ENCODE measurements at places on chromosomes 1 and 21.

GRCh38 chr1:246221485-246222255, 285.4 kb downstream of the SMYD3 start:
- no peak for DNase-seq

DNA sequence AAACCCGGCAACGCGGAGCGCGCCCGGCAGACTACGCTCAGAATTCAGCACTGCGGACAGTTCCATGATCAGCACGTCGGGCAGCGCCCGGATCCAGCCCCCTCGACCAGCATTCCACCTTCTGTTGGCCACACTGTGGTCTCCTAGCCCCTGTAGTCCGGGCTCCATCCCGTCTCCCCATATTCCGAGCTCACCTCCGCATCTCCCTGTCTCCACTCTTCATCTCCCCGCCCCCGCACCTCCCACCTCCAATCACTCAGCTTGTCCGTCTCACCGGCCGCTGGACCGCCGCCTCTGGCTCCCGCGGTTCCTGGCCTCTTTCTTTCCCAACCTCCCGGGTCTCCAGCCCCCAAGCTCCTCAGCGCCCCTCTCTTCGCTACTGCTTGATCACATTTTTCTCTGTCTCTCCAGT, 500 bp downstream of the EPHA10 start:
- no peak for DNase-seq

DNA sequence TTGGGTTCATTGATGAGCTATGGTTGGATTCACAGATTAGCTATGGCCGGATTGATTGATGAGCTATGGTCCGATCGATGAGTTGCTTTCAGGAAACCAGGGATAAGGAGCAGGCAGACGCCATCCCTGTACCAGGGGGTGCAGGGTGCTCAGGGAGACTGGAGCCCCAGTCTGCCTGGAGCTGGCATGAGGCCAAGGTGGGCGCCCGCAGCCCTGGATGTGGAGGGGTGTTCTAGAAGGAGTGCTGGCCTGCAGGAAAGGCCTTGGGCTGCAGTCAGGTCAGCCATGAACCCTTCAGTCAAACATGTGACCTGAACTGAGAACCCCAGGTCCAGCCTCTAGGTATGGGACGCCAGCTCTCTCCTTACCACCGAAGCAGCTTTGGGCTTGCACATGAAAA, 172.7 kb upstream of the ARHGEF16 start:
- no peak for DNase-seq

DNA sequence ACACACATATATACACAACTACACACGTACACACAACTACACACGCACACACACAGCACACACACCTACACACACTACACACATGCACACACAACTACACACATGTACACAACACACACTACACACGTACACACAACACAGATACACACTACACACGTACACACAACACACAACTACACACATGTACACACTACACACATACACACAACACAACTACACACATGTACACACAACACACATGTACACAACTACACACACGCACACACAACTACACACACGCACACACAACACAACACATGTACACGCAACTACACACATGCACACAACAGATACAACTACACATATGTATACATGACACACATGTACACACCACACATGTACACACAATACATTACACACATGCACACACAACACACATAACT, 318.1 kb downstream of the CAMTA1 start:
- DNase-seq = no peak

DNA sequence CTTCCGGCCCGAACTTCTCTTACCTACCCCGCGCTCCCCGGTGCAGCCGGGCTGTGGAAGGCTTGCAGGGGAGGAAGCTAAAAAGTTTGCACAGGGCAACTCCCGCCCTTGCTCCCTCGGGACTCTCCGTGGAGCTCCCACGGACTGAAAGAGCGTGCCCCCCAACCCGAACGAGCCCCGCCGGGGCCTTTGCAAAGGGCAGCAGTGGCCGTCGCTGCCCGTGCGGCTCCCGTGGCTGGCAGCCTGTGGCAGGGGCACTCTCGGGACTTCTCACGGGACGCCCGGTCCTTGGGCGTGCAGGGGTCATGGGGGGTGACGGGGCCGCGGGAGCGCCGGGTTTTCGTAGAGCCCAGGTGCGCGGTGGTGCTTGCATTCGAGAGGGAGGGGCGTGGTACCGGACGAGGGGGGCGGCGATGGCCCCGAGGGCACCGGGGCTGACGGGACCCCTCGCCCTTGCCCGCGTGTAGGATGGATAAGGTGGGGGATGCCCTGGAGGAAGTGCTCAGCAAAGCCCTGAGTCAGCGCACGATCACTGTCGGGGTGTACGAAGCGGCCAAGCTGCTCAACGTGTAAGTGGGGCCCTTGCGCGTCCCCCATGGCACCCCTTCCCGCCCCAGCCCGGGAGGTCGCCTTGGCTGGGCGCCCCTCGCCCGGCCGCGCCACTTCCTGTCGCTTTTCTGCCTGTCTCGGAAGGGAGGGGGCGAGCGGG, 711 bp downstream of the GADD45A start:
- DNase-seq = peak; percentile 41

GRCh38 chr1:212186427-212187207, 98.6 kb upstream of the PPP2R5A start:
- DNase-seq = peak; percentile 23

DNA sequence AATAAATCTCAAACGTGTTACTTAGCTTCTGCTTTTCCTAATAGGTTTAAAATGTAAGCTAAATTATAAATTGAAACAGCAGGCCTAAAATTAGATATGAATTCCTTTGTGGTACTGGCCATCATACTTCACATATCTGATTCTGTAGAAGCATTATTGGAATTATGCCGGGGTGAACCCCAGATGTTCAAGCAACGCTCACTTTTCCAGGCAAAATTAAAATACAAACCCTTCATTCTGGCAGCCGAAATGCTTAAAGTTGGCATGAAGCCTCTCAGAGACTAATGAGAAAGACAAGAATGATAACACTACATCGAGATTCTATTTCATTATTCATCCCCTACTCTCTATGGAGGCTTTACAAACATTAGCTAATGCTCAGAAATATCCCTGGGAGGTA, 1352.7 kb upstream of the ADGRL2 start:
- no peak for DNase-seq

DNA sequence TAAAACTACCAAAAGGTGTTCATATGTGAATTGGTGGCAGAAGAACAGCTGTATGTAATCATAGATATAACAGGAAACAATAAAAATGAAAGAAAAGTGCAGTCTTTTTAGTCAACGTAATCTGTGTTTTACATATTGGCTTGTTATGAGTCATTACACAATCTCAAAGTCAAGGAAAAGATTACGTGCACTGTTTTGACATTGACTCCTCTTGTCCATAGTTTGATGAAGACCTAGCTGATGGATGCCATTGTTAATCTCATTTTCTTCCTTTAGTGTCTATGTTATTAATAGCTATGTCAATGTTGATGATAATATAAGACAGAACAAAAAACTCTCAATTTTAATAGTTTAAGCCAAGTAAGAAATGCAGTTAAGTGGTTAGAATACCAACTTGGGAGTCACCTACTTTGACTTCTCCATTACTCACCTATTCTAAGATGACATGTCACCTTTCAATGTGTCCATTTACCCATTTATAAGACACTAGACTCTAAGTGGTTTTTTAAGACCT, 84.5 kb upstream of the SAMSN1 start:
- no peak for DNase-seq

DNA sequence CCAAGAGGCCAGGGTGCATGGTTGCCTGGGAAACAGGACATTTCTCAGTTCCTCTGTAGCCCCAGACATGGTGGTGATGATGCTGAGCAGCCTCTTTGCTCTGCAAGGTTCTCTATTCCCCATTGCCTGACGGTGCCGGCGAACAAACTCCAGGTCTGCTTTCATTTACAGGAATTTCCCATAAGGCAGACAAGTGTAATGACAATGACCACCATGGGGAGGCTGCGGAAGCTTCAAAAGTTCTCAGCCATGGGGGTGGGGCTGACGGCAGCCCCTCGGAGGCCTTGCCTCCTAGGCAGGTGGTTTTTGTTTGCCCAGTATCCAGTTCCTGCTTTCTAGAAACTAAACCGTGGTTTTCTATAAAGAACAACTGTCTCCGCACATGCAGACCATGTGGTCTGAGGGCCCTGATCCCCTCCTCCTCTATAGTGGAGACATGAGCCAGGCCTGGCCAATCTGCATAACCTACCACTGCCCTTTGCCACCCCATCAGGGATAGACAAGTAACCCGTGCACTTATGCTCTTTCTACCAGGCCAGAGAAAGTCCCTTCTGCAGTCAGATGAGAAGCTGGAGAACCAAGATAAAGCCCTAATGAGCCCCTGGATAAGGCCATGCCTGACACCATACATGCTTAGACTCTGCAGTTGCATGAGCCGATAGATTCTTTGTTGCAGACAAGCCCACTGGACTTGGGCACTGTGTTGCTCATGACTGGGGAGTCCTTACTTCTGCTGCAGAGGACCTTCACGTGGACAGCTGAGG, 54.1 kb downstream of the LDLRAD2 start:
- peak; percentile 14 for DNase-seq

GRCh38 chr21:37514038-37514667, 147.6 kb downstream of the DYRK1A start:
- no peak for DNase-seq

GRCh38 chr1:229363723-229364122, 20.9 kb upstream of the CCSAP start:
- no peak for DNase-seq

- DNase-seq = no peak
These were observed 19.2 kb upstream of the EPS8L3 start for GRCh38 chr1:109782927-109783326.

GRCh38 chr1:156101880-156102279, 12.6 kb upstream of the LMNA start:
- no peak for DNase-seq

DNA sequence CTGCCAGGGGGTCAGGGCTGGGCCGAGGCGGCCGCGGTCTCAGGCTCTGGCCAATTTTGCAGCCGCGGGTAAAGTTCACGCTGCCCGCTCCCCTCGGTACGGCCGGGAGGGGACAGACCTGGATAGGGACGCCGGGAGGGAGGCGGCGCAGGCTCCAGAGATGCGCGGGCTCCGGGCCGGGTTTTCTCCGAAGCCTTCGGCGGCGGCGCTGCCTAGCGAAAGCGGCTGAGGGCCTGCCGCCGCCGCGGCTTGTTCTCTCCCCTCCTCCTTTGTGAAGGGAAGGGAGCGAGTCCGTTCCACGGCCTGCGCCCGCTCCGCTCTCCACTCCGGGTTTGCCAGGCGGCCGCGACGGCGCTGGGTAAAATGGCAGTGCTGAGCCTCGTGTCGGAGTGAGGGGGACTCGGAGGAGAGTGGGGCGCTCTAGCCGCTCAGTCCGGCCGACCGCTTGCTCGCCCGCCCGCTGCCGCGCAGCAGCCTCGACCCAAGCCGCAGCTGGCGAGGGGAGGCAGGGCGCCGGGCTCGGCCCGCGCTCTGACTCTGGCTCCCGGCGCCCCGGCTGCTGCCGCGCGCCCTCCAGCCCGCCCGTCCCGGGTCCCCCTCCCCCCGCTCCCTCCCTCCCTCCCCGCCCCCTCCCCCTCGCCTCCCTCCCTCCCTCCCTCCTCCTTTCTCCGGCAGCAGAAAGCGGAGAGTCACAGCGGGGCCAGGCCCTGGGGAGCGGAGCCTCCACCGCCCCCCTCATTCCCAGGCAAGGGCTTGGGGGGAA, at the start of gene ARID1A:
Gene ARID1A, plus strand, starts transcription at position 660 of the 763 bp plus-strand sequence. CDS start 389 bp downstream, outside the sequence.
- peak; percentile 98 for DNase-seq

- DNase-seq = no peak
These were observed 6.5 kb downstream of the S100A9 start for GRCh38 chr1:153364156-153364555.
